ENCODE measurements at places on chromosomes 12 and 14.

- no peak for DNase-seq
Observed at GRCh38 chr12:65867394-65867793, 43.1 kb downstream of the HMGA2 start.

- DNase-seq: no peak
Observed at GRCh38 chr12:98485792-98486340, 29.5 kb upstream of the TMPO start.

GRCh38 chr14:36579001-36579555 is 3.3 kb downstream of the NKX2-8 start:
- DNase-seq: no peak

DNA sequence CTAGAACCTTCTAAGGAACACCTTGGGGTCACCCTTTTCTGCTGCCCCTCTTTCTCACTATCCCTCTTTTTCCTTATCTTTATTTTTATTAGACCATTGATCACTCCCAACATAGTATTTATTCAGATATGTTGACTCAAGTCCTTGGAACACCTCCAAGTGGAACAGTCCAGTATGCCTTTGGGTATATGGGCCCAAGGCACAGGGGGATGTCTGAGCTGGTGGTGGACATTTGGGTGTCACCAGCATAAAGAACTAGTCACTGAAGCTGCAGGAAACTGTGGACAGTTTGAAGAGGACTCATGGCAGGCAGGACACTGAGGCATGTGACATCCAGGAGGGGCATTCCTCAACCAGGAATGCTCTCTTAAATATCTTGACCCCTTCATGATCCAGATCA is 105.6 kb downstream of the VEZT start:
- DNase-seq: no peak

- no peak for DNase-seq
Observed at GRCh38 chr12:104060791-104061190, 3.5 kb upstream of the HCFC2 start.
